Fibroblast of skin of right biceps (primary cell): ENCODE measurements at places on chromosomes 4 and X.
A peak's percentile ranks its signal among the peaks of the same experiment; 100 is the strongest.

DNA sequence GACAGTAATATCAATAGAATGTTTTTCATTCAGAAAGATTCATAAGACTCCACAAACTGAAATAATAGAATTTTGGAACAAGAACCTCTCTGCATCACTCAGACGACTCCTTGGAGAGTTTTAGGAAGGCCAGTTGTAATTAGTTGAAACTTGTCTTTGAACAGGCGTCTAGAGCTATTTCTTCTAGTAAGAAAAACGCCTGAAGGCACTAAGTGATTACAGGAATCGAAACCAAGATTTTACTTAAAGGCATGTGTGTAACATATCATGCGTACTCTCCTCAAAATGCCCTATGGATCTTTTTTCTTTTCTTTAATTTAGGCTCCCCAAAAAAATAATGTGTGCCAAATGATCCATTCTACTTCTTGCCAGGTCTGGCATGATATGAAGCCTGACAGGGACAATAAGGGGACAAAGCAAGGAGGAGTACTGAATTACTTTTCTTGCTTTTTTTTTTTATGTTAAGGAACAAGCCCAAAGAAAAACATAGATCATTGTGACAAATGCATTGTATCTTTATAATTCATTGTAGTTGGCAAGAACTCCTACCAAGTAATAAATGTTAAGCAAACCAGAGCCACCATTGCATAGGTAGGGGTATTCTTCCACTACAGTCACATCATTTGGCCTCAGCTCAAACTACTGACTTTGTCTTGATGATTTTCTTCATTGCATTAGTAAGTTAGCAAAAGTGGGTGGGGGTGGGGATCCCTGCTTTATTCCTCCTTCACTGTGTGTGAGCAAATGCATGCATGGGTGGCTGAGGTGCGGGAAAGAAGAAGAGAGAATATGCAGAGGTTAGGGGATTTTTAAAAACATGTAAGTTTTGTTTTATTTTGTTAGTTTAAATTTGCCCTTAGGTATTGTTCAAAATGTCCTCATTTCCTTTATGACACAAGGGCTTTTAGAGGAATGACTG, 79.9 kb upstream of the ATOH1 start:
- no peak for DNase-seq

GRCh38 chr4:43607827-43608461, 715.4 kb downstream of the GRXCR1 start:
- DNase-seq = no peak

- DNase-seq = no peak
Measured at GRCh38 chr4:148015058-148015457, 283.2 kb downstream of the ARHGAP10 start.

- DNase-seq = no peak
Measured at GRCh38 chr4:8656185-8656517, 63.6 kb downstream of the CPZ start.

GRCh38 chrX:102845020-102845419, 92.1 kb upstream of the RAB40AL start:
- DNase-seq = no peak

DNA sequence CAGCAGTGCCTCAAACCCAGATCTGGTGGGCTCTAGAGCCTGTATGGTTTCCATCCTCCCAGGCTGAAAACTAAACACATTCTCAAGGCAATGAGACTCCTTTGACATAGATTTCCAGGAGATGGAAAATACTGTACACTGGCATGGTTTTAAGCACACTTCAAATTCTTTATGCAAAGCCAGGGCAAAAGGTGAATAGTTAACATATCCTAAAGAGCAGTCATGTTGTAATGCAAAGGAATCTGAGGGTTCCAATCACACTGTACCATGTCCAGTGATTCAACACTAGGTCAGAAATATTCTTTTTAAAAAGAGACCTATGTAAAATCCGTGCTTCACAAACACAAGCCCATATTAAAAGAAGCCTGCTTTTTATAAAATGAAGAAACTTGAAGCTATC, 195.3 kb downstream of the QDPR start:
- peak; percentile 41 for DNase-seq

DNA sequence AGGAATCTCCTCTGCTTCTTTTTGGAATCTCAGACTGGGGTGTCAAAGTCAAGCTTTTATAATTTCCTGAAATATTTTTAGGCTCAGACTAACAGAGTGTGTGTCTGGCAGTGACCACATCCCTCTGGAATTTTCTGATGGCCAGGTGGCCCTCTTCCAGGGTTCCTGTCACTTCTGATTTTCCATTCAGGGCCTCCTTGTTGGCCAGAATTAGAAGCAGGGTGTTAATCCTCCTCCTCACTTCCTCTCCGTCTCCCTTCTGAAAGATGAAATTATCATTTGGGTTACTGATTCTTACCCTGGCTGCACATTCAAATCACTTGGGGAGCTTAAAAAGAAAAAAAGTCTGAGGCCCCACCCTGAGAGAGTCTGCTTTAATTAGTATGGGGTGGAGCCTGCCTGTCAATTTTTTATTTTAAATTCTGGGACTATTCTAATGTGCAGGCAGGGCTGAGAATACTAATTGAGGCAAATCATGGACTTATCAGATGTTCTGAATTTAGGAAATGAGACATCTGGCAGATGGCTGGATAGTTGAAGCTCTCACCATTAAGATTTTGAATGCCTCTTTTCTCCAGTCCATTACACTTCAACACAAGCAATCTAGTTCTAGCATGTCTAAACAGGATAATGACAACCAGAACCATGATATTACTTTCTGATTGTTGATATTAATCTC, 43.2 kb downstream of the HAND2 start:
- peak; percentile 42 for DNase-seq

GRCh38 chr4:55445921-55446577, 50.3 kb downstream of the TMEM165 start:
- peak; percentile 88 for DNase-seq

DNA sequence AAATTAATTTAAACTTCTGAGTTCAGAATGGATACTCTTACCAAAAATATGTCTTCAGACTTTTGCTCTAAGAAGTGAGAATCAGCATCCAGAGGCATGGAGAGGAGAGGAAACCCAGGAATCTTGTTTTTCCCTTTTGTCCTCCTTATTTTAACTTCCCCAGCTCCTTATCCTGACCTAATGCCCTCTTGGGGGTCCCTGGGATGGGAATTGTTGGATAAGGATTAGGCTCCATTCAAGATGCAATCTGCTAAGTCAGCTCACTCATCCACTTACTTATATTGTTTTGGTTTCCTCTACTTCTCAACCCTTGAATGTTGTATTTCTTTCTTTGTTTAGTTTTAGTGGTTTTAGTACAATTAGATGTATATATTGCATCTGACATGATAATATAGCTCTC, 208.4 kb upstream of the PCDH7 start:
- no peak for DNase-seq

- DNase-seq = no peak
Measured at GRCh38 chrX:26871967-26872366, 591.2 kb downstream of the PPP4R3C start.

DNA sequence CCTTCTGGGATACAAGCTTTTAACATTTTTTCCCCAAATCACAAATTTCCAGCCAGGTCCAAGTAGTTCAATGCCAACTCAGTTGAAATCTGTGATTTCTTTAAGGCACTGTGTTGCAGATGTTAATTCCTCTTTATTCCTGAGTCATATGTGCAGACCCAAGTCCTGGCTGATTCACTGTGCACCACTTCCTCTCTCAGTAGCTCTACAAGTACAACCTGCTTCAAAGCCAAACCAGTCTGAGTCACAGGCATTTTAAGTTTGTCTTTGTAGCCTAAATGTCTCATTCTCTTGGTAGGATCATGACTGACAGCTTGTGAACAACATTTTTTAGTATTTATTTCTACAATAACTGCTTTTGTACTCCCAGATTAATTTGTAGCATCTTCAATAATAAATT, 165.6 kb upstream of the S100G start:
- DNase-seq = peak; percentile 96

- DNase-seq = no peak
Measured at GRCh38 chrX:143306991-143307937, 210.0 kb downstream of the SPANXN3 start.

- no peak for DNase-seq
Measured at GRCh38 chrX:81304563-81304962, 102.7 kb downstream of the SH3BGRL start.

GRCh38 chrX:50635817-50636365, 165.3 kb upstream of the DGKK start:
- DNase-seq = peak; percentile 1

DNA sequence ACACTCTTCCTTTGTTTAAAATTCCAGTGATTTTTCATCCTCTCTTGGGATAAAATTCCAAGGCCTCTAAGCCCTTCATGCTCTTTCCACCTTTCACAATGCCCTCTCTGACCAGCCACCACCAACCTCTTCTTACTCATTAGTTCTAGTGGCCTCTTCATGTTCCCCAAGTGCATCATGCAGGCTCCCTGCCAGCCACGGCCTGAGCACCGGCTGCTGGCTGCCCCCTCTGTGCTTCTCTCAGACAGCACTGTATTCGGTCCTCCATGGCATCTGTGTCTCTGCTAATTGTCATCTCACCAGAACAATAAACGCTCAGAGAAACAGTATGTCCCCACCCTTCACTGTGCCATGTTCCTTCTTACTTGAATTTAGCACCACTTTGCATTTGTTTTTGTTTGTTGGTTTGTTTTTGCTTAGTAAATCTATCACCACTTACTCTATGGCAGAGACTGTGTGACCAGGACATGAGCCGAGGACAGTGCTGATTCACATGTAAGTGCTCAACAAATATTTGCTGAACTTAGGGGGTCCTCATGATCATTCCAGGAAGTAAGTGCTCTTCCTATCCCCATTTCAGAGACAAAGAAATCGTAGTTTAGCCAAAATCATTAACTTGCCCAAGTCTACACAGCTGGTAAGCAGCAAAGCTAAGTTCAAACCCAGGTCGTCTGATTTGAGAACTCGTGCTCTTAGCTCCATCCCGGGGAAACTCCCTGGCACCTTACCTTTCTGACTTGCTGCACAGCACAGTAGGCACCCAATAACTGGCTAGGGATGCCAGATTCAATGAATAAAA, 77.1 kb upstream of the UCP1 start:
- DNase-seq = no peak

GRCh38 chr4:152106113-152106763, 345.4 kb upstream of the GATB start:
- peak; percentile 98 for DNase-seq

DNA sequence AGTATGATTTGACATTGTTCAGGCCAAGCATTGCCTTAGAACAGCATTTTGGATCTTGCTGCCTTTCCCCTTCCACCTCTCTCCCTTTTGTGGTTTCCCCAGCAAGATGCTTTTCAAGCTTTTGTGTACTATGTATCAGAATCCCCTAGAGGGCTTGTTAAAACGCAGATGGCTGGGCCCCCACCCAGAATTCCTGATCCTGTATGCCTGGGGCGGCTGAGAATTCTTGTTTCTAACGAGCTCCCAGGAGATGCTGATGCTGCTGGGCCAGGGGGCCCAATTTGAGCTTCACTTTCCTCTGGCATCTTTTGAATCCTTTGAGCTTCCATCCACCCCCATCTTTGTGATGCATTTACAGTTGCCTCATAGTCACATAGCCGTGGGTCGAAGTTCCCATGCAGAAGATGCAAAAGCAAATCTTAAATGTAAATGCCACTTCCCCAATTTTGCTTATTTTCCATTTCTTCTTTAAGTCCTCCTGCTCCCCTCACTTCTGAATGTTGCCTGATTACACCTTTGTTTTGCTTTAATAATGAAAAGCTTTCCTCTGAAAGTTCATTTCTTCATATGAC, 18.5 kb downstream of the HCCS start:
- peak; percentile 4 for DNase-seq

- DNase-seq = no peak
Measured at GRCh38 chr4:26124753-26125321, 196.0 kb upstream of the RBPJ start.

- peak; percentile 22 for DNase-seq
Measured at GRCh38 chrX:47198026-47198686, 4.5 kb downstream of the UBA1 start.

GRCh38 chr4:105060628-105061027, 86.0 kb upstream of the TET2 start:
- peak; percentile 44 for DNase-seq

DNA sequence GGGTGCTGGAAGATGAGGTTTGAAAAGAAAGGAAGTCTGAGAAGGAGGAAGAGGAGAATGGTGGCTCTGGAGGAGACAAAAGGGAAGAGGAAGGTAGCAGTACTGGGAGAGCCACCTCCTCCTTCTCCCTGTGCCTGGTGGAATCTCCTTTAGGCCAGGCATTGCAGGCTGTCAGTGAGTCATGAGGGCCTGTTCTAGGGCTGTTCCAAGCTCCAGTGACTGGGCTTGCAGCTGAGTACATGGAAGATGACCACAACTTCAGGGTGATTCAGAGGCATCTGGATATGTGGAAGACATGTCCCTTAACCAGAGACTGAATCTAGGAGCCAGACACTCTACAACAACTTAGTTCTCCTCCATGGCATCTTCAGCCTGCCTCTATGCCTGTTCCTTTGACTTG, 107.8 kb downstream of the EFNB1 start:
- DNase-seq = peak; percentile 90

- no peak for DNase-seq
Measured at GRCh38 chr4:100989401-100989800, 357.9 kb downstream of the PPP3CA start.

DNA sequence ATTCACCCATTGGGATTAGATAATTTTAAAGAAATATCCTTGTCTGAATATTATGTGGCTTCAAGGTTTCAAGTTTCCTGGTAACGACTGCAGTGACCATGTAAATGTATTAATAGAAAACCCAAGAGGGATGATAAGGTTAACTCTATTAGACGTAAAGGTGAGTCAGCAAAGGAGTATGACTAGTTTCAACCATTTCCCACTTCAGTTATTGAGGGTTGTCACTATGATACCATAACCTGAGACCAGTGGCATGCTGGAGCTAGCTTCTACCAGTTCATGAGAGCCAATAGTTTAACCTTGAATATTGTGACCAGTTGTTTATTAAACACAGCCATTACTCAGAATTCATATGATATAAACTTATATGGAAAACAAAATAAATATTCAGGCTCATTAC, 270.1 kb downstream of the TMA16 start:
- DNase-seq = no peak

DNA sequence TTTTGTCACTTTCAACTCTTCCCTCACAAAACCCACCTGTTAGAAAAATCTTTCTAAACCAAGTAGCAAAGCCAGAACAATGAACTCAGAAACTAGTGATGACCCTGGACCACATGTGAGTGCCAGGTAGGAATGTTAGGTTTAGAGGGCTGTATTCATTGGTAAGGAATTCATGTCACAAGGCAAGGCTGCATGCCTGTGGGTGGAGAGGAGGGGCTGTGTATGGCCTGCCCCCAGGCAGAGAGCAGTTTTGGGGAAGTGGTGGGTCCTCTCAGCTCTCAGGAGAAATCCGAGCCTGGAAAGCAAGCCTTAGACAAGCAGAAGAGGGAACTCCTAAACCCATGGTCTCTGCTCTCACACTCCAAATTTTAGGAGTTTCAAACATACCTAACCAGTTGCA, 2.4 kb downstream of the RNF175 start:
- peak; percentile 51 for DNase-seq

DNA sequence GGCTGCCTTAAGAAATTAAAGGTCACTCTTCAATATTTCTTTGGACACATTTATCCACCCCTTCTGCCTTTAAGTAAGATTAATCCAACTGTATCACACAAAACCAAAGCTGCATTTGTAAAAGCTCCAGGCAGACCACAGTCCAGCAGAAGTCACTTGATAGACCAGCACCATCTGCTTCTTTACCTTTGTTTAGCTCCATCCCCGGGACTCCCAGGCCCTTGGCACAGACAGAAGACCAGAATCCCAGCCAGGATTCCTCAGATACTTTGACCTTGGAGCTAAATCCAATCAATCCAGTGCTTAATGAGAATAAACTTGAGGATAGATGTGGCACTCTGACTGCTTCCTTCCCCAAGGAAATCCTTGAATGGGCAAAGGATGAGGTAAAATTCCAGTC, 333.1 kb upstream of the RASGEF1B start:
- no peak for DNase-seq

GRCh38 chr4:5051278-5052203, at the start of gene STK32B:
Gene STK32B, plus strand, starts transcription at chr4:5051480.
- DNase-seq = peak; percentile 79
